ENCODE measurements at places on chromosomes 1 and 21.
A peak's percentile ranks its signal among the peaks of the same experiment; 100 is the strongest.

GRCh38 chr1:6205849-6206519 lies at the start of gene RNF207:
Gene RNF207, plus strand, starts transcription at chr1:6206119. Its CDS starts 417 bp downstream, at chr1:6206536.
- peak; percentile 70 for DNase-seq

- no peak for DNase-seq
These were observed 23.2 kb downstream of the LYST start for GRCh38 chr1:235843461-235843961.

DNA sequence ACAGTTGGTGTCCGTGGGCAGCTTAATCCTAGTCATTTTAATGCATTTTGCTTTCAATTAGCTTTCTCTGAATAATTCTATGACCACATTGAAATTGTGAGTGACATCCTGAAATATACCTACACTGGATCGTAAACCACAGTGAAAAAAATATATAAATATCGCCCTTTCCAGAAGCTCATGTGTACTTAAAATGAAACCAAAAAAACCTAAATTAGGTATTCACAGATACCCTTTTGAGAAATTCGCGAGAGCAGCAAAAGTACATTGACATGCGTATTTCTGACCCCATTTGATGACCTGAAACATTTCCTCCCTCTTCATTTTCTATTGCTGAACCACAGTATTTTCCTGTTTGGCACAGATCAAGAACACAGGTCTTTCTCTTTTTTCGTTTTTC lies 253.8 kb downstream of the LTN1 start:
- no peak for DNase-seq

- no peak for DNase-seq
These were observed 59.9 kb downstream of the MAN1C1 start for GRCh38 chr1:25676488-25676887.

- no peak for DNase-seq
These were observed 92.8 kb upstream of the COA6 start for GRCh38 chr1:234280500-234280899.

GRCh38 chr1:200233393-200233792 lies 176.4 kb downstream of the ZNF281 start:
- DNase-seq: no peak
